ENCODE measurements at places on chromosomes 3 and 15.

- DNase-seq: no peak
Observed at GRCh38 chr3:23239211-23240068, 36.3 kb downstream of the UBE2E2 start.

- no peak for DNase-seq
Observed at GRCh38 chr3:5258526-5258925, 71.0 kb downstream of the EDEM1 start.

DNA sequence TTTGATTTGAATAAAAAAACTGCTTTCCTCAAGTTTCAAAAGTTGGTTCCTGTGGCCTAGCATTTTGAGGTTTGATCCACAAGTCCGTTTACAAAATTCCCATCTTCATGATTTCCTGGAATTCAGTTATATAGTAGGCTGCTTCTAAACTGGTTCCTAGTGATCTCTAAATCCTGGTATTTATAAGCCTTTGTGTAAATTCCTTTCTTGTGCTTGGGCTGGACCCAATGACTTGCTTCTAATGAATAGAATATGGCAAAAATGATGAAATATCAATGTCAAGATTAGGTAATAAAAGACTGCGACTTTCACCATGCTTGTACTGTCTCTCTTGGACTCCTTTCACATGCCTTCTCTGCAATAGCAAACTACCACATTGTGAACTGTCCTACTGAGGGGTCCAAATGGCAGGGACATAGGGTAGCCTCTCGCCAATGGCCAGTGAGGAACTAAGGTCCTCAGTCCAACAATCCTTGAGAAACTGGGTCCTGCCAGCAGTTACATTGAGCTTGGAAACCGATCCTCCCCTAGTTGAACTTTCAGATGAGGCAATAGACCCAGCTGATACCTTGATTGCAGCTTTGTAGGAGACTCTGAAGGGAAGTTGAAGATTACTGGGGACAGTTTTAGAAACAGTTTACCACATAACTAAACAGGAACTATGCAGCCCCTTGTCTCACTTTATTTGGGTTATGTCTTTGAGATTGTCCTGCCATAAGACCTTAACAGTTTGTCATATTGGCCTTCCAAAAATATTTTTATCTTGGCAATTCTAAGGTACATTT lies 303.9 kb upstream of the TBC1D5 start:
- no peak for DNase-seq

GRCh38 chr3:122255757-122256439 lies 69.2 kb upstream of the CSTA start:
- DNase-seq: no peak

DNA sequence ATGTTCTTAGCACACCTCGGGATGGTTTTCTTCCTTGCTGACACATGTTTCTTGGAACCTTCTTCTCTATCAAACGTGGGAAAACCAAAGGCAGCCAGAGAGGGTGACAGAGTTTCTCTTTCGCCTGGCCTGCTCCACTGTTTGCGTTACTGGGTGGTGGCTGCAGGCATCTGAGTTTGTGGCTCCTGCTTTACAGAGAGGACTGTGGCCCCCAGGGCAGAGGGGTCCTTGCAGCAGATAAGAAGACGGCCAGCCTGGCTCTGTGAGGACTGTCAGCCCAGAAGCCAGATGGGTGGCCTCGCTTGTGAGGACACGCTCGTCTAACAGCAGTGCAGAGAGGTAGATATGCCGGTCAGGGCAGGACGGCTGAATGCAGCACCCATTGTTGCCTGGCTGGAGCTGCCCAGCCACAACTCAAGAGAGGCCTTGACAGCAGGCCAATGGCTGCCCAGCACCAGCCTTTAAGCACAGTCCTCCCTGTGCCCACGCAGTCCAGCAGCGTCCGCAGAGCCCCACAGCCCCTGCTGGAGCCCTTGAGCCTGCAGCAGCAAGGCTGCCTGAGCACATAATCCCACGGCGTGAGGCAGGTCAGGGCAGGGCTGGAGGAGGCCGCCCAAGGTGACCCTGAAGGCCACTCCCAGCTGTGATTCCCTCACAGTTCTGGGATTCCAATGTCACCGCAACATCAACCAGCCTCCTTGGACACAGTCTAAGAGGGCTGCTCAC lies 15.0 kb upstream of the SPTBN5 start:
- no peak for DNase-seq

- DNase-seq: peak; percentile 57
Observed at GRCh38 chr3:111541911-111542483, at the start of gene CD96. Gene CD96 (plus strand): TSS chr3:111542197. CDS start chr3:111542249, 52 bp downstream.

DNA sequence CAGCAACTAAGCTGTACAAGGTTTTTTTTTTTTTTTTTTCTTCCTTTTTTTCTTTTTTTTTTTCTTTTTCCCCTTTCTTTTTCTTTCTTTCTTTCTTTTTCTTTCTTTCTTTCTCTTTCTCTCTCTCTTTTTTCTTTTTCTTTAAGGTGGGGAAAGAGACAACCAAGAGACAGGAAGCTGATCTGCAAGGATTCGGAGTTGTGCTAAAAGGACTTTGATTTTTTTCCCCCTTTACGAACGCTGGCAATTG lies 148 bp downstream of the RBMS3 start:
- no peak for DNase-seq

DNA sequence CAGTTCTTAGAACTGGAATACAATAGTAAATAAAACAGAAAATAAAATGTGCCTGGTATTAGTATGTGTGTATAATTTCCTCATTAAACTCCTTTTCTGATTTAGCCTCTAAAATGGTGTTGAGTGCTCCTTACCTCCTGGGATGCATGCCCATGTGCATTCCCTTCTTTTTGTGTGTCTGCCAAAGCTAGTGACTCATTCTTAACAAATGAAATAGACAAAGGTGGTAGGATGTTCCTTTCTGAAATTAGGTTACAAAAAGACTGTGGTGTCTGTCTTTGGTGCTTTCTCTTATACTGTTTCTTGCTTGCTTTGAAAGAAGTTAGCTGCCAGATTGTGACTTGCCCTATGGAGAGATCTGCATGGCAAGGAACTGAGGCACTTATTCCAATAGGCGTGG lies 623.7 kb downstream of the GRM7 start:
- no peak for DNase-seq

DNA sequence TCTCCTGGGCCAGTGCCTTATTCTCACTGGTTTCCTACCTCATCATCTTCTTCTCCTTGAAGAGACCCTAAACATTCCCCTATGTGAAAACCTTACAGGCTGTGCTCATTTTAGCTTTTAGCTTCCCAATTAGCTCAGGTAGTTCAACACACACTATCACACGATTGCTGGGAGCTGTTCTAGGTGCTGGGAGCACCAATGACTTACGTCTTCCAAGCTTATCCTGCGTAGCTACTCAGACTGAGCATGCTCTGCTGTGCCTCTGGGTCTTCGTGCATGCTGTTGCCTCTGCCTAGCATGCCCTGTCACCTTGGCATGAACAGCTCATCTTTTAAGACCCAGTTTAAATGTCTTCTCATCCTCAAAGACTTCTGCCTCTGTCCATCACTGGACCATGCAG lies 55.7 kb upstream of the APEH start:
- DNase-seq: no peak

- no peak for DNase-seq
Observed at GRCh38 chr3:29447946-29448627, 167.2 kb downstream of the RBMS3 start.

GRCh38 chr3:127462111-127462655 lies 128.3 kb downstream of the TPRA1 start:
- no peak for DNase-seq

DNA sequence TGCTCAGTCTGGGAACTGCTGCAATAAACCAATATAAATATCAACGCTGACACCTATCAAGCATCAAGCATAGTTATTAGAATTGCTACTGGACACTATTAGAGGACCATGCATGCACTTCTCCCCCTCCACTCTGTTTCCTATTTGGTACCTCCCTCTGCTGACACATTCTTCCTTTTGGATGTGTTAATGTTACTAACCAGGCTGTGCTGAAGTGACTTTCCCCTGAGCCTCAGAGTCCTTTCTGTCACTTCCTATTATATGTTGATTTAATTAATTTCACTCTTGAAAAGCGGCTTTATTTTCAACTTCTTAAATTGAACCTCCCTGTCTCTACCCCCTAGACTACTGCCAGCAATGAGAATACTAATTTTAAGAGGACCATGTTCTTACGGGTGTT lies 379.1 kb downstream of the MCTP2 start:
- no peak for DNase-seq

GRCh38 chr15:37112971-37113670 lies 12.8 kb upstream of the MEIS2 start:
- DNase-seq: no peak

GRCh38 chr3:176328666-176329065 lies 868.6 kb downstream of the TBL1XR1 start:
- DNase-seq: no peak

DNA sequence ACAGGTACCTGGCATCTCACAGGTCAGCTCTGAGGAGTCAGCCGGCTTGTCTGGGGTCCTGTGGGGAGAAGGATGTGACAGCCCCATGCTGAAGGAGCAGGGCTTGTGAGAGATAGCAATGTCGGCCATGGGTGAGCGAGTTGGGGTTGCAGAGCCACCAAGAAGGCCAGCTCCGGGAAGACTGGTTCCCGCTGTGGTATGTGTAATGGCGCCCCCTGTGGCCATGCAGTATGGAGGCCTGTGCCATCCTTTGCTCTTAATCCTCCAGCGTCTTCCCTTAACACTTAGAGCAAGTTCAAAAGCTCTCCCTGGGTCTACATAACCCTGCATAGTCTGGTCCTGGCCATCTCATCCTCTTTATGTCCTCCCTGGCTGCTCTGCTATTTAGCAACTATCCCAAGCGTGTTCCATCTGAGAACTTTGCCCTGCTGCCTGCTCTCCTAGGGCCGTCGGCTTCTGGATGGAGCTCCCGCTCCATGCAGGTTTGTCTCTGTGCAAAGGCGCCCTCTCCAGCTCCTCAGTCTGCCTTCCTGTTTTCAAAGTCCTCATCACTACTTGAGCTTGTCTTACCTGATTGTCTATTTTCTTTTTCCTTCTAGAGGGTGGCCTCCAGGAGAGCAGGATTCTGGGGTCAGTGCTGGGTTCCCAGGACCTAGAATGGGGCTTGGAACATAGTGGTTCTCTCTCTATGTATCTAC lies 40.8 kb upstream of the IQCF6 start:
- DNase-seq: no peak

DNA sequence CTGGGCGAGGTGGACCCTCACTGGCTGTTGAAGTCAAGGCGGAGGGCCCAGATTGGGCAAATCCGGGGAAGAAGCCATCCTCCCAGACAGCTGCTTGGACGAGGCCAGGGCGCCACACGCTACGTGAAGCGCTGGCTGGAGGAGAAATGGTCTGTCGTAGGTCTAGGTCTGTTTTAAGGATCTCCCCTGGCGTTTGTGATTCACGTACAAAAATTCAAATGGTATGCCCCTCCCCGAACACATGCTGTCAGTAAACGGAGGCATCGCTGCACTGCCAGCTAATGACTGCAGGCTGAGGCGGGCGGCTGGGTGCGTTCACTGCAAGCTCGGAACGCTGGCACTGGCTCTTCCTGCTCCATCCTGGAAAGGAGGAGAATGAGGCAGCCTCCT lies 69.9 kb downstream of the EPHB3 start:
- DNase-seq: no peak

DNA sequence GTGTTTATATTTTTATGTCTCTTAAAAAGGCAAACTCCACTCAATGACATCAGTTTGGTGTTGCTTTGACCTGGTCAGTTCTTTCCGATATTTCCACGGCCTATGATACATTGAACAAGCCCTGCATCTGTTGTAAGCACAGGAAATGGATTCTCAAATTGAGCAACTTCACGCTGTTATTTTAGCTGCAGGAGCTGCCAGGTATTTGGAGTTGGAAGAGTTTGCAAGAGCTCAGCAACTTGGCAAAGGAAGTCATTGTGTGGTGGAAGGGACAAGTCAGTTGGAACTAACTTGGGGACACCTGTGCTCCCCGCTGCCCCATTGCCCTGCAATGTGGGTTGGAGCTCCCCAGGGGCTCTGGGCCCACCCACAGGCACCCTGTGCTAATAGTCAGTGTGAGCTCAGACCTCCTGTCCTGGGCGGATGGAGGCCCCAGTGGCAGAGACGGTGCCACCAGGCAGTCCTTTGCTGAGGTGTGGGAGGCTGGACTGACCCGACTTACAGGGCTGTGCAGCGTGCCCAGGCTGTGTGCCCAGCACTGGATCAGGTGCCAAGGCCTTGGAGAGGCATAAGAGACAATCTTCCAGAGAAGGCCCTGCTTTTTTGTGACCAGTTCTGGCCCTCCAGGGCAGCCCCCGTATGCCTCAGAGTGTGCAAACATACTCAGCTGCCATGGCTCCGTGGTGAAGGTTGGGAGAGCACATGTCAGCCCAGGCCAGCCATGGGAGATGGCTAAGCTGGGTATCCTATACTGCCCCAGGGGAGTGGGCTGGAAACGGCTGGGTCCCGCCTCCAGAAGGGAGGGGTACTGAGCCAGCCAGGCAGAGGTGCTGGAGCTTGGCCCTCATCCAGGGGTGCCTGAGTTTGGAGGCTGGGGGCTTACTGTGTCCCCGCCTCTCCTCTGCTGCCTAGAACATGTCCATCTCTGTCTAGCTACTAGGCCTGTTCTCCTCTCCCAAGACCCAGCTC lies 43.5 kb downstream of the KY start:
- no peak for DNase-seq

- no peak for DNase-seq
Observed at GRCh38 chr3:64520334-64520733, 167.5 kb downstream of the ADAMTS9 start.

DNA sequence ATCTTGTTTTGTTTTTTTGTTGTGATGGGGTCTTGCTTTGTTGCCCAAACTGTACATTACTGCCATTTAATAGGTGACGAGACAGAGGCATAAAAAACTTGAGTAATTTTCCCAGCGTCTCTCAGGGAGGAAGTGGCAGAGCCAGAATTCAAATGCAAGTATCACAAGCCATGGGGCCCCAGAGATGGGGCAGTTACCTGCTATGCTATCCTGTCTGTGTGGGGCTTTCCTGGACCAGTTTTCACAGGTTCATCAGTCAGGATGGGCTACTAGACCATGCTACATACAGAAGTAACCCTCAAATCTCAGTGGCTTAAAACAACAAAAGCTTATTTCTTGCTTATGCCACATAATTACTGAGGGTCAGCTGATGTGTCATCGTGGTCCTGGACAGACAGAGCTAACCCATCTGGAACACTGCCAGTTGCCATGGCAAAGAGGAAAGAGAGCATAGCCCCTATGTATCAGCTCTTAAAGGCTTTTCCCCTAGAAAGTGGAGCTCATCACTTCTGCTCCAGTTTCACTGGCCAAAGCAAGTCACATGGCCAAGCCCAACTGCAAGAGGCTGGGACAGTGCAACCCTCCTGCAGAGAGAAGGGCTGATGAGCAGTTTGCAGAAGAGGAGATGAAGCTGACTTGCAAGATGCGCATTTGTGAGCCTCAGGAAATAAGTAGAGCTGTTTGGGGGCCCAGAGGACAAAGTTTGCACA lies 31.7 kb upstream of the SYNM start:
- DNase-seq: no peak

DNA sequence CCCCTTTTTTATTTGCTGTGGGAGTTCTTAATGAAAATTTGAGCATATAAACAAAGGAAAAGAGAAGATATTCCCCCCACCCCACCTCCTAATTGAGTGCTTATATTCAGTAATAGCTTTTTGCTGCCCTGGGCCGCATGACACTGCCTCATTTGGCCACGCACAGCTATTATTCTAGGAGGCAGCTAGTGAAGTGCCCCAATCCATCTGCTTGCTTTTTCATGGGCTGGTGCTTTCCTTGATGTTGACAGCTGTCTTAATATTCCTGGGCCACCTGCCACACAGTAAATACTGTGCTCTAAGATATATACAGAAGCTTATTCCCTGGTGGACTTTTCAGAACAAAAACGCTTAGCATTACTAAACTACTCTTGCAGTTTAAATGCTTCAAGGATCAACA lies 3.8 kb upstream of the CRYBG3 start:
- DNase-seq: no peak

All from stimulated activated CD8-positive, alpha-beta memory T cell treated with anti-CD3 and anti-CD28 coated beads, Interleukin-7, amount 100 ng/mL, for 4 hours (primary cell).